Aortic smooth muscle cell (primary cell): ENCODE measurements at places on chromosomes 4 and X. TPM values are rescaled to one million over a fixed set of nuclear protein-coding genes. Genes with fewer than 3 reads are reported as not detected.

PCDH11X gene
- 0.19 TPM in 1 of 2 replicates, not detected in the other for total RNA-seq

TMEM154 gene
- total RNA-seq = 0.25 and 0.26 TPM in 2 replicates

GAGE1 gene
- total RNA-seq = not detected in 2 replicates

TLR10 gene
- total RNA-seq = not detected in 2 replicates

CDKL5 gene
- 1.7 and 2.8 TPM in 2 replicates for total RNA-seq

WAS gene
- total RNA-seq = 0.12 TPM in 1 of 2 replicates, not detected in the other
